CD8-positive, alpha-beta T cell (primary cell): ENCODE measurements at places on chromosomes 6 and 20.
A peak's percentile ranks its signal among the peaks of the same experiment; 100 is the strongest.

- no peak for DNase-seq
These were observed 28.3 kb upstream of the FBXO30 start for GRCh38 chr6:145842693-145843546.

DNA sequence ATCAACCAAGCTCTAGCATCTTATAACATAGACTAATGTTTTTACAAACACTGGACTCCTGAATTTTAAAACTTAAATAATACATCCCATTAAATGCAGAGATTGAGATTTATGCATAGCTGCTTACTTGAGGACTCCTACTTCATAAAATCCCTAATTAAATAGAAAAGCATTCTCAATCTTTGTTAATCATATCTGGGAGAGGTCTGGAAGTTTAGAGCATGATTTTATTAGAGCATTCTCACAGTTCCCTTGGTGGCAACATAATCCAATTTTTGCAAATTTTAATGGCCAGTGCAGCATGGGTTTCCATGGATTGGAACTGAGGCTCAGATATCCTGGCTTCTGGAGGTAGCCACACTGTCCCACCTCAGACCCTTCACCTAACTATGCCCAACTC lies 19.5 kb downstream of the BTBD3 start:
- DNase-seq, result no peak

- peak; percentile 9 for DNase-seq
These were observed 8.6 kb downstream of the AARS2 start for GRCh38 chr6:44304282-44305199.

- DNase-seq, result no peak
These were observed 50.6 kb downstream of the SLC22A3 start for GRCh38 chr6:160398674-160399271.

DNA sequence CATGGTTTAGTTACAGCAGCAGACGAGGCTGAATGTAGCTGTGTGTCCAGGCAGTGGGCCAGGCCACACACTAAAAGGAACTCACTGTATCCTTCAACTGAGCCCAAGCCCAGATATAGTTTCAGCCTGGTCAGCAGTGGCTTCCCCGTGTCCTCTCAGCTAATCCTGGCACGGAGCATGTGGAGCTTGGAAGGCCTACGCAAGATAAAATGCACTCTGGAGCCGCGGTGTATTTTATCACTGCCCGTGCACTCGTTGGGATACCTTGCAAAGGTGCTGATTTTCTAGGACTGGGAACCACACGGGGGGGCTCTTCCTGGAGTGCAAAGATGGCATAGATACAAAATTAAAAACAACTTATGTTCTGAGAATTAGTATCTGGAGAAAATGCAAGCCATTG lies 48.4 kb upstream of the IYD start:
- no peak for DNase-seq

DNA sequence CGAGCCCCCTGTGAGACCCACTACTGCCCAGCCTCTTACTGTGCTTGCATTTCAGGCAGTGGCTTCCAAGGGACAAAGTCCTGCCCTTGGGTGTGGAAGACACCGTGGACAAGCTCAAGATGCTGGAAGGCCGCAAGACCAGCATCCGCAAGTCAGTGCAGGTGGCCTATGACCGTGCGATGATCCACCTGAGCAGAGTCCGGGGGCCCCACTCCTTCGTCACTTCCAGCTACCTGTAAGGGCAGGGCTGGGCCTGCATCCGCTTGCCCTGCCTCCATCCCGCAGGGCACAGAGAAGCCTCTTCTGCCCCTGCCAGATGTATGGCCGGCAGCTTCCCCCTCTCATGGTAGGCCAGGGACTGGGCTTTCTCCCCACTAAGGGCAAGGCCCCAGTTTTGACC lies 33.8 kb downstream of the BRPF3 start:
- no peak for DNase-seq

GRCh38 chr6:93088621-93089501 lies 330.5 kb downstream of the EPHA7 start:
- no peak for DNase-seq

DNA sequence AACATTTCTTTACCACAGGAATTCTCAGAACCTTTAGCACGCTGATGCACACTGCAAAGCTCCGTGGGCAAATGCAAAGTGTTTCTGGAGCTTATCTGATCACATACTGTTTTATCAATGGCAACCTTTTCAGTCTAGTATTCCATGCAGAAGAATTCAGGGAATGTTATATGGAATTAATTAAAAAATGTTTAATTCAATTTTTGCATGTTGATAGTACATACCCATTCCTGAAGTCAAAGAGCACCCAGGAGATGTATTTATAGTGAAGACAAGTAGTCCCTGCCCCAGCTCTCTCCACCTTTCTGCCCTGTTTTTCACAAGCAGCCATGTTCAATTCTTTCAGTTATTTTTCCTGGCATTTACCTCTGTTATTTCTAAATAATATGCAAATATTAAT lies 55.2 kb downstream of the DTNBP1 start:
- DNase-seq, result no peak

DNA sequence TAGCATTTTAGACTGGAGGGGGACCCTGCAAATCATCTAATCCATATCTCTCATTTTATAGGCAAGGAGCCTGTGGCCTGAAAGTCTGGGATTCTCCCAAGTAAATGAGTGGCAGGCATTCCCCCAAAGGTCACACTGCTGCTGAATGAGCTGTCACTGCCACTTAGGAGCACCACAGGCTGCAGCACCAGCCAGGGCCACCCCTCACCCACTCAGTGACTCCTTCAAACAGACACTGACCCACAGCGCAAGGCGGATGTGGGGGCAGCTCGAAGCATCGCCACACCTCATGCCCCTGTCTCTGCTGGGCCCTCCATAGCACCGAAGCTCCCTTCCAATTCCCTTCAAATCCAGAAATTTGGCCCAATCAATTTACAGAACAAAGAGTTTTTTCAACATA lies 119.9 kb upstream of the ARID1B start:
- no peak for DNase-seq

- no peak for DNase-seq
These were observed 20.9 kb downstream of the IGF2R start for GRCh38 chr6:159989492-159990480.

- no peak for DNase-seq
These were observed 423 bp downstream of the KLHDC3 start for GRCh38 chr6:43014434-43014909.

DNA sequence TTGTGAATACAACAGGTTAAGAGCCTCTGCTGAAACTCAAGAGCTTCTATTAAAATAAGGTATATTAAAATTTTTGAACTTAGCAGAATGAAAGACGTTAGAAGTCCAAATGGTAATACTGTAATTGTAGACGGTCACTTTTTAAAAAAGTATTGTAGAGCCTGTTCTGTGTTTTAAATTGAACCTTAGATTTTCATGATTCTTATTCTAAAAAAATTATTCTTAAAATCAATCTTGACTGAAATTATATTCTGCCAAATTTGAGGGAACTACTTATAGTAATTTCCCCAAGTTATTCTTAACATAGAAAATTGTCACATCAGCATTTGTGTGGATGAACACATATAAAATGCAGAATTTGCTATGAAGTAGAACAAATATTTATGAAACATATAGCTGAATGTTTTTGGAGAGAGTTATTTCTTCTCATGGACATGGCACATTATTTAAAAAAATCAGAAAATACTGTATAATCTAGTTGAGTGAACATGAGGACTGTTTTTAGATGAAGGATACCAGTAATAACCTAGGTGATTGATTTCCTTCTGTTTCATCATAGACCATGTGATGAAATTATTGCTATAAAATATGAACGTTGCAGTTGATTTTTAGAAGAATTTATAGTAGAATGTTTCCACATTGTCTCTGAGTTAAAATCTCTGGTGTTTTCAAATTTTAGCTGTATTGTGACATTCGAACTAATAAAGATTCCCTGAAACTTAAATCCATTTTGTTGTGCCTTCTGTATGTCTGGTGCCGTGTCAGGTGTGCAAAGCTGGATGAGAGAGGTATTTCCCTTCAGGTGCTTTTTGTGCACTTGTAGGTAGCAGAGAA lies 2.8 kb downstream of the TBPL1 start:
- no peak for DNase-seq

GRCh38 chr20:34522969-34523871 lies 7.0 kb downstream of the DYNLRB1 start:
- peak; percentile 32 for DNase-seq

DNA sequence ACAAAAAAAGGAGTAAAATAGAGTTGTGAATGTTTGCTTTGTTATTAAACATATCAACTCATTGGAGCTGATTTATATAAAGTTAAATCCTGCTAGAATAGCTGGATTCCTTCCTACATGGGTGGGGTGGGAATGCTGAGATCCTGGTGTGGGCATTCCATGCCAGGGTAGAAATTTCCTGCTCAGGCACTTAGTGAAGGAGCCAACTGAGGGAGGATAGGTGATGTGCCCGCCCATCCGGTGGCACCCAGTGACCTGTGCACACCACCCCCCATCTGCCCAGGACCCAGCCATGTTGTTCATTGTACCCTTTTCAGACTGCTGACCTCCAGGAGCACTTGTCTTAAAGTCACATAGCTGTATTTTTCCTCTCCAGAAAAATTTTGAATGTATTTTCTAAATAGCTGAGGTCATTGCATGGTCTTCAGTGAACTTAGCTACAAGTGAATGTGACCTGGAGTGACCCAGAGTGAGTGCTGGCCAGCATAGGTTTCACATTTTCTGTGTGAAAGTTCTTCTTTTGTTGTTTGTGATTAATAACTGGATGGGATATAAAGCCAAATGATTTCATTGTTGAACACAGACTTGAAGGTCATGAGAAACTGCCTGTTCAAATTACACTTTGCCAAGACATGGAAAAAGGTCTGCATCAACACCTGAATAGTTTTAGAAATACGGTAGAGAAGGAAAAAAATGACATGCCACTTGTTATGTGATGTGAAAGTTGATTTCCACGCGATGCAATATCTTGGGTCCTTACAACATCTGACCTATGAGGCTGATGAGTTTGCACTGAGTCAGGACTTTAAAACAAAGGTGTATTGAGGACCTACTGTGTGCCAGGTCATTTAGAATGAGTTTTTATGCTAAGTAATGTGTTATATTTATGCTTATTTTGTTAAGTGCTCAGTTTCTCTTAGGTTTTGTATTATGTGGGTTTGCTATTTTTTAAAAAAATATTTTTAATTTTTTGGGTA lies 77.2 kb downstream of the UTRN start:
- no peak for DNase-seq

DNA sequence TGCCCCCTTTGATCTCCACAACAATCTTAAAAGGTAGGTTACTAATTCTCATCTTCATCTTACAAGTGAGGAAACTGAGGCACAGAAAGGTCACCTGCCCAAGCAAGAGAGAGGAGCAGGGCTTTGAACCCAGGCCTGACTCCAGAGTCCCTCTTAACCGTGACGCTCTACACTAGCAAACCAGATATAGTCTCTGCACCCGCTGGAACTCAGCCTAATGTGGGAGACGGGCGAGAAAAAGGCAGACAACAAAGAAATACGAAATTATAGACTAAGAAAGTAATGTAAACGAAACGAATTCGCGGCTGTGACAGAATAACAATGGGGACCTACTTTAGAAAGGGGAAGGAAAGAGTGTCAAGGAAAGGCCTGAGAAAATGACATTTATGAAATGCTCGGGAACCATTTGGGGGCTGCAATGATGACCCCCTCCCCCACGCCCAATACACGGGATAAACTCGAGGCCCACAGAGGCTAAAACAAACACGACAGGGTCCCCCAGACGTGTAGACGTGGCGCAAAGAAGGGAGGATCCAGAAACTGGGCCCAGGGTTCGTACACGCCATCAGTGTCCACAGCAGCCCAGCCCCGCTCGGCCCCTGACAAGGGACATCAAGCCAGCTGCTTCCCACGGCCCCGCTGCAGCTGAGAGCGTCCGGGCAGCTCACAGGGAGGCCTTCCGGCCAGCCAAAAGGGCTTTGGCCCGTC lies 637 bp downstream of the TRPC4AP start:
- DNase-seq, result no peak

- no peak for DNase-seq
These were observed 150.6 kb downstream of the GJA10 start for GRCh38 chr6:90044833-90045381.

DNA sequence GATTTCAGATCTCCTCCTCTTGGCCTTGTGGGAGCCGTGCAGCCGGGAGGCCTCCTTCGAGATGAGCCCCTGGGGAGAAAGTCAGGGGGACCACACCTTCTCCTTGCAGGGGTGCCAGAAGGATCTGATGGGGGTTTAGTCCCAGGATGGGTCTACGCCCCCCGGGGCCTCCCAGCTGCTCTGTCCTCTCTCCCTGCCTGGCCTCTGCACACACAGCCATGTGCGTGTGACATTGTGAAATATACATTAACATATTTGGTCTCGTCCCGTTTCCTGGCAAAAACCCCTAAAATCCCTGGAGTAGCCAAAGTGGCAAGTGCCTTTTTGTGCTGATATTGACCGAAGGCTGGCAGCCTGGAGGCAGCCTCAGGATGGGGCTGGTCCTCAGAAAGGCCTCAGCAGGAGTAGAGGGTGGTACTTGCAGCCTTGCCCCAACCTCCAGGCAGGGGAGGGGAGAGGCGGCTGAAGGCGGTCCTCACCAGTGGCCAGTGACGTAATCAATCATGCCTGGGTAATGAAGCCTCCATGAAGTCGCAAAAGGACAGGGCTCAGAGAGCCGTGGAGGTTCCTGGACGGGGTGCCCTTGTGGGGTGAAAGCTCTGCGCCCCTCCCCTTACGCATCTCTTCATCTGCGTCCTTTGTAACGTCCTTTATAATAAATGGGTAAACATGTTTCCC lies 5.1 kb upstream of the HELZ2 start:
- no peak for DNase-seq

DNA sequence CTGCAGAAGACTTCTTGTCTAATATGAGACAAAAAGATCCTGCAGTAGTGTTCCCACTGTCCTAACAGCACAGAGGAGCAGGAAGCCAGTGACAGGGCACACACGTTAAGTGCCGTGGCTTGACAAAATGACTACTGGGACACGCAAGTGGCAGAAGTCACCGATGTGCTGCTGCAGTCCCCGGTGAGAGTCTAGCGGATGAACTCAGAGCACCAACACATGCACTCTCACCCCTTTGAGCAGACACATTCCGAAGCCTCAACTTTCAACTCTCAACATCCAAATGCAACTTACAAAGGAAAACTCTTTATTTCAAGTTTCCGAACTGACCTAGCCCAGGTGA lies 898 bp downstream of the LAMA4 start:
- DNase-seq, result no peak

- no peak for DNase-seq
These were observed 841.4 kb upstream of the EPHA7 start for GRCh38 chr6:94260765-94261164.

DNA sequence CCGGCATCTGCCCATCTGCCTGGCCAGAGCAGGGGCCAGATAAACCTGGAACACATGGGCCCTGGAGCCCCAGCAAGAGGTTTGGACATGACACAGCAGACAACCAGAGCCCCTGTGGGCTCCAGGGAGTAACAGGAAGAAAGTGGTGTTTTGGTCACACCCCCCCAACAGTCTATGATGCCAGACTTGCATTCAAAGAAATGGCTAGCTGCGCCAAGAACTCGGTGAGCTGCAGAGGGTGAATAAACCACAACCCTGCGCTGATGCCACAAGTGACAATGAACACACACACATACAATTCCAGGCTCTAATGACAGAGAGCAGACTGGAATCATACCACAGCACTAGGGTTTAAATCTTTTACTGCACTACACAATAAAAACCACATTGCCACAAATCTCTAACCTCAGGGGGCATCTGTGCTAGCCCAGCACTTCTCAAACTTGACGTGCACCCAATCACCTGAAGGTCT lies 34.0 kb downstream of the TRERF1 start:
- peak; percentile 80 for DNase-seq

GRCh38 chr6:35213824-35214756 lies at the start of gene SCUBE3:
Gene SCUBE3, plus strand, starts transcription at chr6:35213956. Its CDS starts 463 bp downstream, at chr6:35214419.
- no peak for DNase-seq
